NCI-H2081 treated with DMSO at 0.1 percent for 48 hours (cell line): ENCODE measurements at places on chromosomes 6 and 20.

DNA sequence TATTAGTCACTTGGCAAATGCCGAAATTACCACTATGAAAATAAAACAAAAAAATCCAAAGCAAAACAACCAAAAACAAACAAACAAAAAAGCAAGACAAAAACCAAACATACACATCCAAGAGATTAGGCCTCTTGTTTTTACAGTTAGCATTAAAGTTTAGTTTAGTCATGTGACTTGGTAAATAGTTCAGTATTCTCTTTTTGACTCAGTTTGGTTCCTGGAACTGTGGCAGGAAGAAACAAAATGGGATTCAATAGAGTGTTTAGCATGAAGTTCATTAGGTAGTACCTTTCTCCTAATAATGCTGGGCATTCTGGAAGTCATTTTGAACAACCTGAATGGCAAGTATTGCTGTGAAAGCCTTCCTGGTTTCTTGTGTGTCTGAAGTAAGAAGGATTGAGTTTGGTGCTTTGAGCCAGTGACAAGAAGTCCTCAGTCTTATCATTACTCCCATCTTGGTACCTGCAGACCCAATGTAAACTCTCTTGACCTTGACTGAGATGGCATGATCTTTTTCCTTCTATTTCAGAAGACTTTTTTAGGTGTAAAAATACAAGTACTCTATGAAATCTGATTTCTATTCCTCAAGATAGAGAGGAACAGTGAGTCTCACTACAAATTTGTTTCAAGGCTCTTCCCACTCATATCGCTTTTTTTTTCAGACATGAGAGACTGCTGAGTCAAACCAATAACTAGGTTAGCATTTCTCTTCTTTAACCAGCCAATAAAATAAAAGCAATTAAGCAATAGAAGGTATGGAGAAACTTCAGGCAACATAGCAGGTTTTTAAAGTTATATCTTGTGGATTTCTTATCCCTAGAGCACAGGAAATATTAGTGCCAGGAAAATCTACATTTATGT, 223.6 kb upstream of the PREP start:
- no peak for DNase-seq

DNA sequence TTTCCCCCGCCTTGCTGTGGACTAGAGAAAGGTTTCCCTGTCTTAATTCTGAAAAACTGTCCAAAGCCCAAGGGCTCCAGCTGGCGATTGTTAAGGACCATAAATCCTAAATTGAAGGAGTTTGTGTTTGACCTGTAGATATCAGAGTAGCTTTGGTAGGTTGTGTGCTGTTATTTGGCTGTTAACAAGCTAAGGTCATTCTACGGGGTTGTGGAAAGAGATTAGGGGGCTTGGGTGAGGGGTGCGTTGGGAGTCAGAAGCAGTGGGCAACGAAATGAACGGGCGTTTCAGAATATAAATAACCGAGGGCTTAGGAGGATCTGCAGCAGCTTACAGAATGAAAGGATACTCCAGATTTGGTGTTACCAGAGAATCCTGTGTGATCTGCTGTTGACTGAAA, 32.6 kb upstream of the BTN3A2 start:
- DNase-seq: no peak

DNA sequence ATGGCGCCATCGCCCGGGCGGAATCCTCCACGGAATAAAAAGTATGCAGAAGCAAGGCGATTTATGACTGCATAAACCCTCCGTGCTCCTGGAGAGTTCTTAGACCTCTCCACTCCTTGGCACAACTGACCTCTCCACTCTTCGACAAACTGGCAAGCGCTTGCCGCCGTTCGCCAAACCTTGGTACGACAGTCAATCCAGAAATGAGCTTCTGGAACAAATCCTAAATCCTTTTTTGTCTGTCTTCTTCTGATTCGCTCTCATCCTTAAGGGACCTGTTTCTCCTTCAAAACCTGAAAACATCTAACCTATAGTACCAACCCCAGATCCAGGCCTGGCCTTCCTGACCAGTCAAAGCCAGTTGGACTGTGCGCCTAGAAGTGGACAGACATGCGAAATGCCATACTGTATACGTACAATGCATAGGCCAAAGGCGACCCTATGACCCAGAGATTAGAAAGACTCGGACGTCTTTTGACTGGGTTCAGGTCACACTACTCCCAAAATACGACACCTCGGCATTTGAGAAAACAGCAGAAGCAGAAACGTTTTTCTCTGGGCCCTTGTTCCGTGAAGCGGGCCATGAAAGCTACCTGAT, 59.4 kb downstream of the TRIM27 start:
- DNase-seq: no peak

DNA sequence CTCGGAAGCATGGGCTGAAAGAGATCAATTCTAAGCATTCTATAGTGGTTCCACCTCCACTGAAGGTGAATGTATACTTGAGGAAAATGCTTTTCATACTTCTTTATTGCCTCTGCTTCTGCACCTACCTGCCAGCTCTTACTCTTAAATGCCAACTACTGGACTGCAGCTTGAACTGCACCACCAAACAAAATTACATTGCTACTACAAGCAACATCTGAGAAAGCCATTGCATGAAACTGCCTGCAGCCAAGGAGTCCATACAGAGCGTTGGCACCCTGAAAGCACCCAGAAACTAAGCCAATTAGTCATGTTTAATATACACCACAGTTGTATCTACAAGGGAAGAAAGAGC, 440.9 kb downstream of the BTBD3 start:
- DNase-seq: no peak

DNA sequence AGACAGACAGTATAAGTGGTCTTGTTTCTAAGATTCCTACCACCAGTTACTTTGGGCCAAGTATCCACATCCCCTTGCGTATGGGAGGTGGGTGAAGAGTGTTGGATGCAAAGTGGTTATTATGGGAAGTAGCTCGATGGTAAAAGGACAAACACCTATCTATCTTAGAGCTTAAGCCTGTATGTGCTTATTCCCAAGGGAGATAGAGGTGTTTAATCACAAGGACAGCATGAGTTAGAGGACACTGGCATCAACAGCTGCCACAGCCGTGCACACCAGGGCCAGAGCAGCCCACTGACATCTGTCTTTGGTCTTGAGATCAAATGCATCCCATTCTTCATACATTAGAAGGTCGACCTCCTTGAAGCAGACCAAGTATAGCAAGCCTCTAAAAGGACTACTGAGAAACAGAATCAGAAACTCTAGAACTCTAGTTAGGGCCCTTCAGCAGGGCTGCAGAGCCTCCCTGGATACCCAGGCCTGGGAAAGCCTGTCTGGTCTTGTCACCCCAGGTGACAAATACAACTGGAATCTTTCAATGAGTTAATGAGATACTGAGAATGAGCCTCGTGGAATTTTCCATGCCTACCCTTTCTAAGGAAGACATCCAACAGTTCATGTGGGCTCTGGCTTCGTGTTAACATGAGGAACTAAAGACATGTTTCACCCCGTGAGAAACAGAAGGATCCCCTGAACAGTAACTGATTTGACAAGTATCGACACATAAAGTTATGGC, 28.7 kb downstream of the TXNDC5 start:
- DNase-seq: no peak

DNA sequence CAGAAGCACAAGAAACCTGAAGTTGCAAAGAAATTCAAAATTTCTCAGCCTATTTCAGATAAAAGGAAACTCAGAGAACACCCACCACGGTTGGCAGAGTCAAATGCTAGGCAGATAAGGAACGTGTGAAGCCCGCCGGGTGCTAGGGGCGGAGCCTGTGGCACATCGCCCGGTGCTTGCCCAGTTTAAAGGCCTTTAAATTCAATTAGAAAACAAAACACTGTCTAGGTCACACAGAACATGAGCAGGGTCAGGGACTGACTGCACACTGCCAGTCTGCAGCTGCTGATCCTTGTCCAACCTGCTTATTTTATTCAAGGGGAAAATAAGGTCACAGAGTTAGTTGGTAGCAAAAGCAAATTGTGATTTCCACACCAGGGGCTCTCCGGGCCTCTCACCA, 75.8 kb downstream of the PSMG4 start:
- DNase-seq: no peak

DNA sequence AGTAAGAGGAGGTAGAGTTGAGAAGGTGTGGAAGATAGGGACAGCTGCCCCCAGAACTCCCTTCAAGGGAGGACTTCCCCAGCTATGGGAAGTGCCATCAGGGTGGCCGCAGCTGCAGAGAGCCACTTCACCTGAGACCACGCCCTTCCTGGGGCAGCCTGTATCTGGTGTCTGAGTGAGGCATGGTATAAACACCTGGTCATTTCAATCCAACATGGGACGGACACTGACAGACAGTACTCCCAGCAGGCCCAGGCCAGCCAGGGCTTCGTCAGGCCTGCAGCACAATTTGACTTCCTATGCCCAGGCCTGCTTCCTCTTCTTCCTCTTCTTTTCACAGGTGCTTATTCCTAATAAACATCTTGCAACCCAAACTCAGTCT, 4.5 kb downstream of the SOX12 start:
- no peak for DNase-seq

DNA sequence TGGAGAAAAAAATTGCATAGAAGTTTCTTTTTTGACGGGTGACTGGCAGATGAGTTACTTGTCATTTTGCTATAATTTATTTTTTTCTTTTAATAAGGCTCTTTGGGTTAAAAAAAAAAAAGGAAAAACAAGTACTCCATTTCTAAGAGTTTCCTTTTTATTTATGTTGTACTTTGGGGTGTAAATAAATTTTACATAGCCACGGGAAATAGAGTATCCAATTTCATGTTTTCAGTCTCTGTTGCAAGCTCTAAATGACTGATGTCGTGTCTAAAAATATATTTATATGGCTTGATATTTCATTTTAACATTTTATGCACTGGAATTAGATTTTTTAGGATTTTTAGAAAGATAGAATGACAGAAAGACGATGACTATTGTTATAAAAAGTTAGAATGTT, 3.4 kb downstream of the EYA4 start:
- DNase-seq: no peak

DNA sequence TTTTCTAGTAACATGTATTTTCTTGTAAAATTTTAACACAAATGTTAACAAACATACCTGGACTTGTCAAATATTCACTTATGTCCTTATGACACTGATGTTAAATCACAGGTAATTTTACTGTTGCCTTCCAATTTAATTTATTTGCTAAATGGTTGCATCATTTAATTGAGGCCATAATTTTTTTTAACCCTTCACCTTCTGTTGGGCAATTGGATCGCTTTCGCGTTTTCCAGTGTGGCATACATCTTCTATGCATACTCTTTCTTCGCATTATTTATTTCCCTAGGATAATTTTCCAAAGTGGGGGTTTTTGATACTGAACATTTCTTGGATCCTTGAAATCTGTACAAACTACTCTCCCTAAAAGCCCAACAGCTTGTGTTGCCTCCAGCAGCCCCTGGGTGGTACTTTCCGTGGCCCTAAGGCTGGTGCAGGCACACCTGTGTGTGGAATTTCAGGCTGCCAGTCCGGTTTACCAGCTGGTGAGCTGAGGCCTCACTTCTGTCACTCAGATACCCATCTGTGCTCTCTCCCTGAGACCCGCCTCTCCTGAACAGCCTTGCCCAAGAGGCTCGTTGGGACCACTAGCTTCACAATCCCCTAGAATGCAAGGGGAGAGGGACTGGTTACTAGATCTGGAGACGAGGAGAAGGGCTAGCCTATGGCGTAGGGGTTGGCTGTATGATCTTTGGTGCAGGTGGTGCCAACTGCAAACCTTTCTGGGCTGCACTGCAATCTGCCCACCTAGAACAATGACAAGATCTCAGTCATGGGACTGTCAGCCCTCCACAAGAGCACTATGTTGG, 11.2 kb upstream of the C20orf144 start:
- no peak for DNase-seq

GRCh38 chr20:17281478-17281877, 54.6 kb downstream of the PCSK2 start:
- no peak for DNase-seq

DNA sequence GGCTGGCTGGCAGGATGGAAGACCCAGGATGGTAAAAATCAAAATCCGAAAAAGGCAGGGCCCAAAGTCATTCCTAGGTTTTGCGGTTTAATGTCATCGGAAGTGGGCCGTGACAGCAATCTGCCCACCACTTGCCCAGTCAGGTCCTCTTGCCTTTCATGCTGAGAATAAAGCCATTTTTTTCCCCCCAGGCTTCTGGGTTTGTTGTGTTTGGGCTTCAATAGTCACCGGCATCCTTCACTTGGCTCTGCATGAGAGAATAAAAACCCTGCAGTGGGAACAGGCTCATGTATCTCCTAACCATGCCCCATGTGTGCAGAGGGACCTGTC, 56.1 kb downstream of the MEP1A start:
- DNase-seq: no peak

DNA sequence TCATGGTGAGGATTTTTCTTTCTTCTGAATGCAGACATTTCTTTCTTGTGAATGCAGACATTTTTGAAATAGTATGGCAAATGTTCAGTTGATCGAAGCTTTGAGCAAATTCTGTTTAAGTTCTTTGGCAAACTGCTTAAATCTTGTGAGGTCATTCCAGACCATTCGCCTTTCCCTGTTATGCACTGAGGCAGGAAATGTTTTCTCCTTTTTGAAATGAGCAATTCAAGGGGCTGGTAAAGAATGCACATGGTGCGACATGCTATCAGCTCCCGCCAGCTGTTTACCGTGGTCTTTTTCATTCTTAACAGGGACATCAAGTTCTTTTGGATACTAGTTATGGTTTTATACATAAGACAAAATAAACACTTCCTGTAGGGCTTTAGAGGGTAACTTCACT, 112.0 kb upstream of the CCN2 start:
- no peak for DNase-seq

- no peak for DNase-seq
Measured at GRCh38 chr6:148001844-148002642, 340.6 kb upstream of the SASH1 start.

DNA sequence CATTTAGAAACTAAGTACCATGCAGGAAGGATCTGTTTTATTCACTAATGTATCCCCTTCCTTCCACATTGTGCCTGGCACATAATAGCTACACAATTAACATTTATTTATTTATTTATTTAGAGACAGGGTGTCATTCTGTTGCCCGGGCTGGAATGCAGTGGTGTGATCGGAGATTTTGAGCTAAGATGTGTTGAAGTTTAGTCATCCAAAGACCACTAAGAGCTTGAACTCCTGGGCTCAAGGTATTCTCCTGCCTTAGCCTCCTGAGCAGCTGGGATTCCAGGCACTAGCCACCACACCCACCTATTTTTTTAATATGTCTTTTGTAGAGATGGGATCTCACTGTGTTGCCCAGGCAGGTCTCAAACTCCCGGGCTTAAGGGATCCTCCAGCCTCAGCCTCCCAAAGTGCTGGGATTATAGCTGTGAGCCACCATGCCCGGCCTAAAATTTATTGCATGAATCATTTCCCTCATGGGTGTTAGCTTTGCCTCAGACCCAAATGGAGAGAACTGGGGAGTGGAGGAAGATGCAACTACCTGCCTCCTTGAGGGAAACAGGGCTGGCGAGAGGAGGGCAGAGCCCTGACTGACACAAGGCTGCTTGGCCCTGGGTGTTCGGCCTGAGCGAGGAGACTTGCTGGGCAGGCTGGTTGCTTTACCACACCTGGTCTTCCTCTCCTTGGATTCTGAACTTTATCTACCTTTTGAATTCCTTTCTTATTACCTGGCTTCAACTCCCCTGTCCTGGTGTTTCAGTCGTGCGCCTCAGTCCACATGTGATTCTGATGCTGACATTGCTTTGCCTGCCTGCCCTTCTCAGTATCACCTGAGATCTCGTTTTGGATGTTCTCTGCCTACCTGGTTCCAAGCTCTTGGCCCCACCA, 1.7 kb upstream of the DYNLT1 start:
- DNase-seq: no peak
